ENCODE measurements at places on chromosomes 11 and 22.

- DNase-seq: no peak
Measured at GRCh38 chr22:46770151-46770641, 7.7 kb downstream of the TBC1D22A start.

GRCh38 chr11:70111269-70112016 lies 33.3 kb downstream of the ANO1 start:
- no peak for DNase-seq

DNA sequence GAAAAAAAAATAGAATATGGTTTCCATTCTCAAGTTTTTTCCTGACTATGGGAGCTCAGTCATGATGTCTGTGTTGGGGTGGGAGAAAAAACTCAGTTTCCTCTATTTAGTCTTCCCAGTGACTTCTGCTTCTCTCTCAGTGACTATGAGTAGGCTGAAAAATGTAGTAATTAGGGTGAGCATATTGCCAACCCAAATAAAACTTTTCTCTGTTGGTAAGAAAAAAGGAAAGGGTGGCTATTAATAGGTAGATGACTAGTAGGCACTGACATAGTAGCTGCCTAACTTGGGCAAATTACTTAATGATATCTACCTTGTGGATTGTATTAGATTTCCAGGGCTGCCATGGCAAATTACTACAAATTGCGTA lies 34.2 kb upstream of the BIRC3 start:
- DNase-seq: no peak

GRCh38 chr11:73314117-73314961 lies 6.3 kb downstream of the ARHGEF17 start:
- no peak for DNase-seq

GRCh38 chr11:46554213-46555147 lies 39.3 kb downstream of the AMBRA1 start:
- no peak for DNase-seq

Measured in activated T-cell treated with anti-CD3 and anti-CD28 coated beads for 24 hours (primary cell).